ENCODE measurements at places on chromosomes 3 and 15.

DNA sequence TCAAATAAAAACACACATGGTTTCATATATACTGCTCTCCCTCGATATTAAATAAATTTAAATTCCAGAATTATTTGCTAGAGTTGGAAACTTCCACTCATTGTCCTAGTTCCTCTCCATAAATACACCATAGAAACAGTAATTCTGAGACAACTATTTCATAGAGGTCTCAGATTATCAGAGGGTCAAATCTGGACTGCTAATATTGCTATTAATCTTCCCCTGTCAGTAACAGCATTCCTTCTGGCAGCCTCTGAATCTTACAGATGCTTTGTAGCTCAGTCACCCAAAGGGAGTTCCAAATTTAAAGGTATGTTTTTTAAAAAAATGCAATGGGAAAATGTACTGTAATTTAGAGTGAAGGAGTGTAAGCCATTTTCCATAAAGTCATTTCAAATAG is 428.8 kb downstream of the PYDC2 start:
- DNase-seq: no peak

GRCh38 chr3:192943393-192943792 is 25.7 kb upstream of the MB21D2 start:
- DNase-seq: no peak

DNA sequence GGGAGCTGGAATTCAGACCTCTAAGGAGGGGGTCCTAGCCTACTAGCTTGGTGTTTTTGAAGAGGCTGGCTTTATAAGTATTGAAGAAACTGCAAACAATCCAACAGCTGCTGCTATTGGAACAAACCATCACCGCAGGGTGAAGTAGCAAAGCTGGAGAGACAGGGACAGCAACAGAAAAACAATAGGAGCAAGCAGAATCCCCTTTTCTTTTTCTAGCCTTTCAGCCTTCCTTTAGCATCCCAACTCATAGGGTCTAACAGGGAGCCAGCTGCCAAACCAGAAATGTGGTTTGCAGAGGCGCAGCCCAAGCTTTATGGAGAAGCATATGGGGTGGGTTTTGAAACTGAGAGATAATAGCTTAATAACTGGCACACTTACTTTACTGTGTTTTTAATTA is 106.2 kb upstream of the CHMP2B start:
- peak; percentile 46 for DNase-seq

- DNase-seq: no peak
Measured at GRCh38 chr3:197242784-197243432, 55.5 kb downstream of the DLG1 start.

- no peak for DNase-seq
Measured at GRCh38 chr3:171458864-171459136, 1.4 kb downstream of the TNIK start.

DNA sequence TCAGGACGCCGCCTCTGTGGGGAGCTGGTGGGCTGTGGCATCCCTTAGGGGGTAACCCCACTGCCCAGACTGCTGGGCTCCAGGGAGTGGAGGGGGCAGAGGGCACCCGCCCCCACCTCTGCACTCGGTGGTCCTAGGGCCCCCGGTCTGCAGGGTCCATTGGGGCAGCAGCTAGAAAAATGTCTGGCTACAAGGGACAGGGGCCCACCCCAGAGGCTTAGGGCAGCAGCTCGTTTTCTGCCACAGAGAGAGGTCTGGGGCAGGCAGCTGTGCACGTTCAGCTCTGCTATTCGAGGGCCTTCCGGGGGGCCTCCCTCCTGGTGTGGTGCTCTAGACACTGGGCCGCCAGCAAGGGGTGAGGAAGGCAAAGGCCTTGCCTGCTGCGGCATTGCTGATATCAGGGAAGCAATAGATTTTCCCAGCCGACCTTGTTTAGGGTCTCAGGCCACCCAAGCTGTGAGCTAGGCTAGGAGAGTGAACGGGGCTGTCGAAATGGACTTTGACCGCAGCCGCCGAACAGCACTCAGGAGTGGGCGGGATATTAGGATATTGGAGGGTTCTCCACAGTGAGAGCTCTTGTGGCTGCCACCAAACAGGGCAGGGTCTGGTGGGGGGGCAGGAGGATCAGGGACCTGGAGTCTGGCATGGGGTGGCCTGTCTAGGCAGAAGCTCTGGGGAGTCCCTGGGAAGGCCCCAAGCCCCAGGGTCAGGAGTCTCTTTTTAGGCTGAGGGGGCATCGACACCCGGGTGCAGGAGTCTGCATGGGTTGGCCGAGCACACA is 61.4 kb upstream of the KLF13 start:
- peak; percentile 19 for DNase-seq

- DNase-seq: no peak
Measured at GRCh38 chr15:80660119-80660518, 35.0 kb upstream of the ABHD17C start.

DNA sequence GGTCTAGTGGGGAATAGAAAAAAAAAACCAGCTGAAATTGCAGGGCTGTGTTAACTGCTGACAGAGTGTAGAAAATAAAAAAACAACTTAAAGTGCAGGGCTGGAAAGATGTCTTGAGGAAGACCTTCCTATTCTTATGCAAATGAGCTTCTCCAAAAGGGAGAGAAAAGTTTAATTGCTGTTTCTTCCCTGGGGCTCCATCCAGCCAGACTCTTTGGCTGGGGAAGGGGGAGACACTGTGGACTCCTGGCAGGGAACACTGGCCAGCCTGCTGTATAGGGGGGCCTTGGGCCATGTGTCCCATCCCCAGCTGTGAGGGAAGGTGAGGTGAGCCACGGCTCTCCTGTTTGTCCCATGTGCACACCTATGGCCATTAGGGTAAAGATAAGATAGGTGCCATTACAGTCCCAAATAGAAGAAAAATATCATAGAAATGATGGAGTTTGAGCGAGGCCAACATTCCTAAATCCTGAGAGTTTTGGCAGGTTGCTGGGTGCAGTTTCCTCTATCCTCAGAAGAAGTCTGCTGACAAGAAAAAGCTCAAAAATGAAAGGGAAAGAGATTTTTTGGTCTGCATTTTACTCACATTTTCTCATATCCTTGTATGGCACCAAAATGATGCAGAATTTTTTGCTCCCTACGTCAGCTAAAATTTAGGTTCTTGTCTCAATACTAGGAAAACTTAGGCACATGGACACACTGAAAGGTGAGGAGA is 901.7 kb downstream of the PLOD2 start:
- DNase-seq: no peak

GRCh38 chr15:68631601-68632051 is 52.8 kb downstream of the CORO2B start:
- peak; percentile 56 for DNase-seq

GRCh38 chr15:85062560-85062959 is 80.9 kb downstream of the PDE8A start:
- no peak for DNase-seq

- no peak for DNase-seq
Measured at GRCh38 chr15:91908391-91908790, 54.9 kb downstream of the SLCO3A1 start.

GRCh38 chr3:82461049-82461889 is 699.8 kb upstream of the GBE1 start:
- DNase-seq: no peak

GRCh38 chr15:68228143-68228970 is 1.2 kb downstream of the CLN6 start:
- no peak for DNase-seq

DNA sequence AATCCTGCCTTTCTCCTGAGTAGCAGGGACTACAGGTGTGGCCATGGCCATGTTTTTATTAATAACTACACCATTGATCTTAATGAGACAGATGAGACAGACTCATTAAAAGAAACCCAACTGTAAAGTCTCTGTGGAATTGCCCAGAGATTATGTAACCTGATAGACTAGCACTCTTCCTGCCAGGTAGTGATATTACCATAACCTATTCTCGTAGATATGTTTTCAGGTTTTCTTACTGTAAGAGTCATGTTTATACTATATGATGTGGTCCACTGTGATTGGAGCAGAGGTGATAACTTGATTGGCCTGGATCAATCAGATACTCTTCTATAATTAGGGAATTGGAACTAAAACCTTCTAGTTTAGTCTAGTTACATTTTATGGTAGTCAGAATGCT is 93.7 kb downstream of the NFKBIZ start:
- DNase-seq: no peak

Measured in NCI-H345 (cell line).